Cardiac muscle cell (in vitro differentiated cells and primary cell): ENCODE measurements at places on chromosomes 11 and 22. TPM values are rescaled to one million over a fixed set of nuclear protein-coding genes. Genes with fewer than 3 reads are reported as not detected.
A peak's percentile ranks its signal among the peaks of the same experiment; 100 is the strongest.

The UPB1 gene
- 0.99 and 1.6 TPM in 2 replicates for total RNA-seq

The APIP gene
- 15.2 and 18.3 TPM in 2 replicates for total RNA-seq

GRCh38 chr11:30445056-30445455 is 122.2 kb downstream of the ARL14EP start:
- no peaks in the 10 kb centered on the region for H3K27me3 ChIP-seq
- no peaks in the 10 kb centered on the region for H3K36me3 ChIP-seq
- no peak overlapping the region for H3K4me3 ChIP-seq
- DNase-seq, result no peak

The HTR3A gene
- total RNA-seq, result 0.24 TPM in 1 of 2 replicates, not detected in the other

The OR6A2 gene
- 0.11 and 0.12 TPM in 2 replicates for total RNA-seq

DNA sequence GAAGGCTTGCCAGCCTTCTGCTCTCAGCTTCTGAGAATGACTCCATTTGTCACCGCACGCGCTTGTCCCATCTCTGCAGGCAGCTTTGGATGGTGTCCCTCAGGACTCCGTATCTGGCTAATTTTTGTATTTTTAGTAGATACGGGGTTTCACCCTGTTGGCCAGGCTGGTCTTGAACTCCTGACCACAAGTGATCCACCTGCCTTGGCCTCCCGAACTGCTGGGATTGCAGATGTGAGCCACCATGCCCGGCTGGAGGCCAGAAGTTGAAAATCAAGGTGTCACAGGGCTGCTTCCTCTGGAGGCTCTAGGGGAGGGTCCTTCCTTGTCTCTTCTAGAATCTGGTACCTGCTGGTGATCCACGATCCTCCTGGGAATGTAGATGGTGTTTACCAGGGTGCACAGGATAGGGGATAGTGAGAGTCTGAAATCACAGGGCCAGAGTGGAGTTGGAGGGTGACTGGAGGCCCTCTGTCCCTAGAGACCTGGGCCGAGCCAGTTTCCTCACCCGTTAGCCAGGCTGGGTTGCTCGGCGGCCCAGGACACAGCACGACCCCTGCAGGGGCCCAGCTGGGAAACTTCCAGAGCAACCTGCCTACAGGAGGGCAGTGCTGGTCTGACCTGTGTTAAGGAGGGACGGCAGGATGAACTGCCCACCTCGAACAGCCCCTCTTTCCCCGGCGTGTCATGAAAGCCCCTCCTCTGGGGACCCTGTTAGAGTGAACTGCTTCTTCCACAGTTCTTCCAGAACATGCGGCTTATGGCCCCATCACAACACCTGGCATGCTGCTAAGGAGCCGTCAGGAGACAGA is 48.9 kb upstream of the SHANK2 start:
- no peaks in the 10 kb centered on the region for H3K27me3 ChIP-seq
- H3K4me3 ChIP-seq, result no peak overlapping the region
- no peak overlapping the region for H3K27ac ChIP-seq
- H3K36me3 ChIP-seq, result no peaks in the 10 kb centered on the region
- no peak for DNase-seq
- H3K4me1 ChIP-seq, result no peaks in the 10 kb centered on the region

GRCh38 chr11:1155274-1155693 is 2.5 kb upstream of the MUC5AC start:
- H3K27me3 ChIP-seq, result no peaks in the 10 kb centered on the region
- H3K4me3 ChIP-seq, result no peak overlapping the region
- no peak for DNase-seq
- H3K36me3 ChIP-seq, result no peaks in the 10 kb centered on the region
- no peak overlapping the region for H3K27ac ChIP-seq

DNA sequence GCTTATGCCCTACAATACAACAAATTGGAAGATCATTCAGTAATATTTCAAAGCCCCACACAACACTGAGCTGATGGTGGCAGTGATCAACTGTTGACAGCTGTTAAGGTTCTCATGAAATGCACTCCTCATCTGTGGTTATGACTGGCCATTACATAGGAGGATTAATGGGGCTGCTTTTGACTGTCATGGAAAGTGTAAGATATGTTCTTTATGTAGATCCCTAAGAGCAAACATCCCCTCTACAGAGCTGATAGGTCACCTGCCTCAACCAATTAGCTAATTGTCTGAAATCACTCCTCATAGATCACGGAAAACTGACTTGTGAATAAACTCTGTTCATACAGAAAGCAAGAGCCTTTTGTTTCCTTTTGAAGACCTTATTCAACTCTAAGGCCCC is 78.1 kb downstream of the GAB2 start:
- no peaks in the 10 kb centered on the region for H3K27me3 ChIP-seq
- H3K4me3 ChIP-seq, result no peak overlapping the region
- DNase-seq, result no peak
- no peaks in the 10 kb centered on the region for H3K4me1 ChIP-seq
- no peaks in the 10 kb centered on the region for H3K36me3 ChIP-seq
- H3K27ac ChIP-seq, result no peak overlapping the region

DNA sequence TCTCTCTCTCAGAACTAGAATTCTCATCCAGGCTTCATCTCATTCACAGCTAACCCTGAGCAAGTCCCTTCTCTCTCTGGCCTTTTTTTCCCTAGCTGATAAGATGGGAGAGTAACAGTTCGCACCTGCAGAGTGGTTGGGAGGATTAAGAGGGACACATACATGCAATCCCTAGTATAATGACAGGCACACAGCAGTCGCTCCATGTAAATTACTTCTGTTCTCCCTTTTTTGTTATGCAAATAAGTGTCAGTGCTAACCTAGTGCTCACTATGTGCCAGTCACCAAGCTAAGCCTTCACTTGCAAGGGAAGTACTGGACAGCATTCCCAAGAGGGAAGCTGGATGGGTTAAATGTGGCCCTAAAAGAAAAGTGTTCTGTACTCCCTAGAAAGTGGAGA is 63.4 kb downstream of the TENM4 start:
- H3K4me1 ChIP-seq, result no peaks in the 10 kb centered on the region
- H3K27me3 ChIP-seq, result no peaks in the 10 kb centered on the region
- no peaks in the 10 kb centered on the region for H3K36me3 ChIP-seq

DNA sequence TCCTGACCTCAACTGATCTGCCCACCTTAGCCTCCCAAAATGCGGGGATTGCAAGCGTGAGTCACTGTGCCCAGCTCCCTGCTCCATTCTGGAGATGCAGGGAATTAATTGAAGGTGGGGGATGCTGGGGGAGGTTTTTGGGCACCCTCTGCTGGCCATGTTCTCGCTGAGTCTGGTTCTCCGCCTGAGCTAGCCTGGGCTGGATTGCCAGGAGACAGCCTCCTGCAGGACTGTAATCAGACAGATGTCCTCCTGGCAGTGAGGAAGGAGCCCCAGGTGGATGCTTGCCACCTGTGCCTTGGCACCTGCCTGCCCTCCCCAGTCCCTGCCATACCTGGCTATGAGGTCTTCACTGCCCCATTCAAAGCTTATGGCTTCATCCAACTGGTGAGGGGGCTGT is 5.4 kb downstream of the MTFP1 start:
- H3K27ac ChIP-seq, result no peak overlapping the region
- no peaks in the 10 kb centered on the region for H3K27me3 ChIP-seq
- no peaks in the 10 kb centered on the region for H3K4me1 ChIP-seq
- peaks cover 4% of the 10 kb centered on the region for H3K36me3 ChIP-seq

GRCh38 chr22:46352691-46353386 is 17.3 kb downstream of the TRMU start:
- H3K4me3 ChIP-seq, result no peak overlapping the region
- H3K4me1 ChIP-seq, result peaks cover 23% of the 10 kb centered on the region
- peaks cover 44% of the 10 kb centered on the region for H3K36me3 ChIP-seq
- no peak for DNase-seq

The SCGB1D2 gene
- total RNA-seq, result not detected in 2 replicates

- no peak overlapping the region for H3K4me3 ChIP-seq
- H3K27ac ChIP-seq, result no peak overlapping the region
- DNase-seq, result no peak
- H3K4me1 ChIP-seq, result no peaks in the 10 kb centered on the region
- no peaks in the 10 kb centered on the region for H3K36me3 ChIP-seq
Observed at GRCh38 chr22:48740086-48740730, 1087.5 kb downstream of the BRD1 start.

DNA sequence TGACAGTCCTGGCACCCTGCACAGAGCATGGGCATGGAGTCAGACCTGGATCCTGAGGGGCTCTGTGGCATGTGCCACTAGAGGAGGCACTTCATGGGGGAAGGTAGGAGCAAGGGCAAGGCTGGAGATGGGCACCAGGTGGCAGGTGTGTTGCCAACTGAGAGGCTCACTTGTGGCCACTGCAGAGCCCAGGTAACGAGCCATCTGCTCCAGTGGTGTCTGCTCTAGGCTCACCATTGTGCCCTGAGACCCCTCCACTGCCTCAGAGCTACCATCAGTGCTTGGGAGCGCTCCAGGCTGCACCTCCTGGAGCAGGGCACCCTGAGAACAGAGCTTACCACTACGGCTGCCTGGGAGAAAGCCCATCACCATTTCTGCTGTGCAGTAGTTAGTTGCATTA is 1.3 kb upstream of the ZDHHC8 start:
- peak overlapping the region; percentile 91 for H3K27ac ChIP-seq
- DNase-seq, result no peak
- no peaks in the 10 kb centered on the region for H3K27me3 ChIP-seq
- peaks cover 11% of the 10 kb centered on the region for H3K4me1 ChIP-seq
- no peak overlapping the region for H3K4me3 ChIP-seq
